ENCODE measurements at places on chromosomes 12 and 14.

DNA sequence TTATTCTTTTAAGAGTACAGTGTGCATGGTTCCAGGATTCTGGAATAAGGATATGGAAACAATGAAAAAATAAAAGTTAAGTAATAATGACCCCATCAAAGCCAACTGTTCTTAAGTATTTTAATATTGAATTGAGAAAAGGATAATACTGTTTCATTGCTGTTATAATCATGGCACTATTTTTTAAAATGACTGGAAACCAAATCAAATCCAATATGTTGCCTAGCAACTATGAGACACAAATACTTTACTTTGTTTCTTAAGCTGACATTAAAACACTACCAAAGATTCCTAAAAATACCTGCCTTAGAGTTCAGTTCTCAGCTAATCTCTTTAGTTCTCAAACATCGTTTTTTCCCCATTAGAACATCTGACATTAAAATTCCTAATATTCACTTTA lies 66.4 kb upstream of the OTOGL start:
- no peak for DNase-seq

GRCh38 chr12:56286044-56286830 lies 13.9 kb downstream of the CS start:
- no peak for DNase-seq

DNA sequence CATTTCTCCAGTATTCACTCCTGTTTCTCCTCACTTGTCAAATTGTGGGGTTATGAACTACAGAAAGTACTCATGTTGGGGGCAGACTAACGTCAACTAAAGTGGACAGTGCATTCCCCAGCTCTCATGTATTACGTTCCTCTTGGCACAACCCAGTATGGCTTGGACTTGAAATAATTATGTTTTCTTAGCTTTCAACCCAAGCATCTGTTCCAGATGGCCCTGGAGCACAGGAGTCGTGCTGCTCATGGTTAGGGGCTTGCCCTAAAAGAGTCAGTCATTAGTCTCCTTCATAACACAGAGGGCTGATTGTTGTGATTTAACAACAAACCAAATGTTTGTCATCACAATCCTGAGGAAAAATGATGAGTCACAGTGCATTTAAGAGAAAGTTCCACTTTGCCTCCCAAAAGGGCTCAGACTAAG lies 154.4 kb downstream of the RPAP3 start:
- no peak for DNase-seq

GRCh38 chr14:57009585-57010515 lies 199.6 kb upstream of the OTX2 start:
- no peak for DNase-seq

DNA sequence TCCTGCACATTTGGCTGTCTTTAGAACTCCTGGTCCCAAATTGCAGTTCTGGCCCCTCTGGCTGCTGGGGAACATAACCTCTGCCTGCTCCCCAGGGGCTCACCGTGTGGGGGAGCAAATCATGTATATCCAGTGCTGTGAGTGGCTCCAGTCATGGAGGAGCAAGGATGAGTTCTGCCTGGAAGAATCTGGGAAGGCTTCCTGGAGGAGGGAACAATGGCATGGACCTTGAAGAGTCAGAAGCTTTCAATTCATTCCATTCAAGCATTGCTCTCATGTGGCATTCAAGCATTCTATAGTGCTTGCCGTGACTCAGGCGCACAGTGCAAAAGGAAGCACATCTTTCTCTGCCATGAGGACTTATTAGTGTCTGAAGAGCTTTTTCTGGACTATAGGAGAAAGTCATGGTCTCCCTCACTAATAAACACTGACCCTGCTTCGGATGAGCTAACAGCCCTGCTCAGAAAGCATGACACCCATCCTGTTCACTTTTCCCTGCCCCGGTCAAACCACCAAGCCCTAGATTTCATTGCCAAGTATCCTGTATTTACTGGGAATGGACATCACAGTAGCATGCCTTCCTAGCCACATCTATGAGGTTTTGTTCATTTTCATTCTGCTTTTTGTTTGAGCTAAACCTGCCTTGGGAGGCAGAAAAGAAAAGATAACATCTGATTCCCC lies 3.5 kb downstream of the IFI27 start:
- no peak for DNase-seq

DNA sequence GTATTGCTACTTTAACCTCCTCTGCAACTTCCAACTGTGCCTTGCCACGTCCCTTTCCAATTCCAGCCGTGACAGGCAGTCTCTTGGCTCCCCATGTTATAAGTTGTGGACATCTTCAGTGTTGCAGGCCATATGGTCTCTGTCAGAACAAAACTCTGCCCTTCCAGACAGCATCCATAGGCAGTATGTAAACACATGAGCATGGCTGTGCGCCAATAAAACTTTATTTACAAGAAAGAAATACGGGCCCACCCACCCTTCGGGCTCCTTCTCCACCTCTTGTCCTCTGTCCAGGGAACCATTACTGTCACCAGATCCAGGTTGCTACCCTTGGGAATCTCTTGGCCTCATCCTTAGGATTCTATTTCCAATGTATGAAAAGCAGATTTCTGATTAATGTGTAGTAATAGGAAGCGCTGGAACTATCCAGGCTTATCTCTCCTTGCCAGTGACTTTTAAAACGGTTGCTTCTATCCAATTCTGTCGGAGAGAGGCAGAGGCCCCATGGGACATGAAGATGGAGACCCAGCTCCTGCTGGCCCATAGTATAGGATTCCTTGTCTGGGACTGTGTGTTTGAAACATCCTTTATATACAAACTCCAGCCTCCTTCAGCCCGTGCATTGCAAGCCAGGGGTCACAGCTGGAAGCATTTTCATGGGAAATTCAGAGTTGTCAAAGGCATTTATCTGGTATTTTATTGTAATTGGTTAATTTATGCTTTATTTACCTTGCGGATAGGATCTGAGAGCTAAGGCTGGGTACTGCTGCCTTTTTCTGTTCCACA lies 114.4 kb downstream of the ZNF664 start:
- DNase-seq, result no peak

DNA sequence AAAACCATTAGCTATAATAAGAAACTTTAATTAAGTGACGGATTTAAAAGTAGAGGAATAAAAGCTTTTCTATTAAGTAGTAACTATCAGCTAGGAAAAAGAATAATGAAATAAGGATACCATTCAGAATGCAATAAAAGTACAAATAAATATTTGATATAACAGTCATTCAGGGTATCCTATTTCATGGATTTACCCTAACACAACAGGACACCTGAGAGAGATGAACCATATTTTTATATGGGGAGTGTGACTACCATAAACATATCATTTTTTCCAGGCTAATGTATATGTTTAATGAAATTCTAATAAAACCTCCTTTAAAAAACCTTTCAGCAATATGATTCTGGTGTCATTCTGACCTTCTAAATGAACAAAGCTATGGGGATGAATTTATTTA lies 393.8 kb downstream of the SNAPC1 start:
- no peak for DNase-seq

DNA sequence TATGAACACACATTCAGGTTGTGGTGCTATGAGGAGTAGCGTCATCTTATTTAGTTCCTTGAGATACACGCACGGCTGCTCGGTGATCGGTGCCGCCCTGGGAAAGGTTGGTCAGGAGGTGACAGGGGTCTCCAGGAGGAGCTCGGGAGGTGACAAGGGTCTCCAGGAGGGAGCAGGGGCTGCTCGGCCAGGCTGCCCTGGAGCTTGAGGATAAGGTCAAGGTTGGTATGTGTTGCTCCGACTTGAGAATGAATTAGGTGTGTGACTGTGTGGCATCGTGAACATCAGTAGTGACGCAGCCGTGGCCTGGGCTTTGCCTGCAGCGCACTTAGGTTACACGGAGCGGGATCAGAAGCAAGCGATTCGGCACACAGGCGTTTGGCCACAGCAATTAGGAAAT lies 36.2 kb downstream of the CCDC92 start:
- no peak for DNase-seq

GRCh38 chr14:39841088-39841487 lies 408.9 kb upstream of the FBXO33 start:
- no peak for DNase-seq

DNA sequence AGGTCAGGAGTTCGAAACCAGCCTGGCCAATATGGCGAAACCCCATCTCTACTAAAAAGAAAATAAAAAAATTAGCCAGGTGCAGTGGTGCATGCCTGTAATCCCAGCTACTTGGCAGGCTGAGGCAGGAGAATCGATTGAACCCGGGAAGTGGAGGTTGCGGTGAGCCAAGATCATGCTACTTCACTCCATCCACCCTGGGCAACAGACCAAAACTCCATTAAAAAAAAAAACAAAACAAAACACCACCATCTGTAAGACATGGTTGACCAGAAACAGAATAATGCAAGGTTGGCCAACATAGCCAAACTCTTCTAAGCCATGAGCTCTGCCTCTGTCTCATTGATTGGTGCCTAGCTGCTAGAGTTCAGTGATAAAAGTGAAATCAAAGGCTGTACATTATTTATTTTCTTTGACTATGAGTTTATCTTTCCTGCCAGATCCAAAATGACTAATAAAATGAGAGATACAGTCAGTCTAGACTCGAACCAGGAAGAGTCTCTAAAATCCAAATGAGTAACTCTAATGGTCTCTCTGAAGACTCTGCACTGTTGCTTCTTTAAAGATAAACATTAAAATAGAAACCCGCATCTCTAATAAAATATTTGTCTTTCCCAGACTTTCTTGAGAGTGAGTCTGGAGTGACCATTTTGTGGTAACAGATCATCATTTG lies 404.7 kb downstream of the DAD1 start:
- no peak for DNase-seq

- DNase-seq, result no peak
Observed at GRCh38 chr12:77510985-77511384, 319.7 kb upstream of the NAV3 start.

- no peak for DNase-seq
Observed at GRCh38 chr12:63934936-63935335, 90.4 kb downstream of the SRGAP1 start.

- DNase-seq, result no peak
Observed at GRCh38 chr12:12620730-12621315, 9.1 kb downstream of the CREBL2 start.

DNA sequence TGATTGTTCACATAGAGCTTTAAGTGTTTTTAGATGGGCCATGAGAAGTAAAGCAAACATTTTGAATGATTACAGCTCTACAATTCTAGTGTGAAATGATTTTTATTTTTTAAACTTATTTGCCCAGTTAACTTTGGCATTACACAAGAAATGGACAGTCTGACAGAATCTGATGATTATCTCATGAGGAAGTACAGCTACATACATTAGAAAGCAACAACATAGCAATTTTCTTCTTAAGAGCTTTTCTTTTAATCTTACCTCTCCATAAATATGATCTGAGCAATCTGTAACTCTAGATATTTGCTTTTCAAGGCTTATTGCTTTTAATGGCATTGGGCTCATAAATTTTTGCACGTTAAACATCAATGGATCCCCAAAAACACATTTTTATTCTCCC lies 26.5 kb upstream of the PPP1R12A start:
- DNase-seq, result no peak

- no peak for DNase-seq
Observed at GRCh38 chr14:85634205-85634604, 104.3 kb downstream of the FLRT2 start.

- no peak for DNase-seq
Observed at GRCh38 chr12:57807285-57807684, 11.2 kb downstream of the AVIL start.

- no peak for DNase-seq
Observed at GRCh38 chr14:99725774-99726537, 41.9 kb downstream of the CYP46A1 start.

DNA sequence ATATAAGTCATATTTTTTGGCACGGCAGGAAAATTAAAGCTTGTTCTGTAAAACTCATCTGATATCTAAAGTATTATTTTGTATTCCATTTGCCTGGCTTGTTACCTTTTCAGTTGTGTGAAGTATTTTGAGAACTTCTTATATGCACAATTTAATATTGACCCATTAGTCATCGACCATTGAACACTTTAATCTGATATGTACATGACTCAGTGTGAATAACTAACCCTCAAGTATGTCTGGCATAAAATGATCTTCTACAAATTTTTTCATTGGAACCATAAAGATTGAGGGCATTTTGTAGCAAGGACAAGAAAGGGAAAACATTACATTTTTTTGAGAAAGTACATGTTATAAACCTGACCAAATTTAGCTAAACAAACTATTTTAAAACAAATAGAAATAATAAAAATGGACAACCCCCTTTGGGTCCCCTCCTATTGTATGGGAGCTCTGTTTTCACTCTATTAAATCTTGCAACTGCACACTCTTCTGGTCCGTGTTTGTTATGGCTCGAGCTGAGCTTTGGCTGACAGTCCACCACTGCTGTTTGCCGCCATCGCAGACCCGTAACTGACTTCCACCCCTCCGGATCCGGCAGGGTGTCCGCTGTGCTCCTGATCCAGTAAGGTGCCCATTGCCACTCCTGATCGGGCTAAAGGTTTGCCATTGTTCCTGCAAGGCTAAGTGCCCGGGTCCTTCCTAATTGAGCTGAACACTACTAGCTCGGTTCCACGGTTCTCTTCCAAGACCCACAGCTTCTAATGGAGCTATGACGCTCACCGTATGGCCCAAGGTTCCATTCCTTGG lies 118.8 kb downstream of the SLC6A15 start:
- DNase-seq, result no peak

- no peak for DNase-seq
Observed at GRCh38 chr14:59771577-59771976, 99.0 kb downstream of the RTN1 start.

GRCh38 chr14:101370593-101371569 lies 190.4 kb upstream of the DIO3 start:
- DNase-seq, result no peak

GRCh38 chr12:4855121-4855924 lies 54.4 kb upstream of the KCNA1 start:
- no peak for DNase-seq

DNA sequence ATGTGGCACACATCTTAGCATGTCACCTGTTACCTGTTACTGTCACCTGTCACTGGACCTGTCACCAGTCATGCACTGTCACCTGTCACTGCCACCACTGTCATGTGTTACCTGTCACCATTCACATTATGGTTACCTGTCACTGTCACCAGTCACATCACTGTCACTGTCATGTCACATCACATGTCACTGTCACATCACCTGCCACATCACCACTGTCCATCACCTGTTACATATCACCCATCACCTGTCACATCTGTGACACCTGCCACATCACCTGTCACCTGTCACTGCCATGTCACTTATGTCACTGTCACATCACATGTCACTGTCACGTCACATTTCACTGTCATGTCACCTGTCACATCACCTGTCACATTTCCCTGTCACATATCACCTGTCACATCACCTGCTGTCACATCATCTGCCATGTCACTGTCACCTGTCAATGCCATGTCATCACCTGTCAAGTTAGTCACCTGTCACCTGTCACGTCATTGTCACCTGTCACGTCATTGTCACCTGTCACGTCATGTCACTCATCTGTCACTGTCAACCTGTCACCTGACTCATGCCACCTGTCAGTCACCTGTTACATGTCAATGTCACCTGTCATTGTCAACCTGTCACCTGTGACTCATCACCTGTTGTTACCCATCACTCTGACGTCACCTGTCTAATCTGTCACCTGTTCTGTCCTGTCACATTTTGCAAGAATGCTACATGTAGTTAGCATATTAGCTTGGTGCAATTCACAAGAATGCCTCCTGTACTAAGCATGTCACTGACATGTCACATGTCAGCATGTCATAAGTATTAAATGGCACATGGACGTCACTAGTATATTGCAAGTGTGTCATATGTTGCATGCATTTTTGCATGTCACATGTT lies 29.0 kb upstream of the TESC start:
- DNase-seq, result no peak
